ENCODE measurements at places on chromosomes 6 and 20.

DNA sequence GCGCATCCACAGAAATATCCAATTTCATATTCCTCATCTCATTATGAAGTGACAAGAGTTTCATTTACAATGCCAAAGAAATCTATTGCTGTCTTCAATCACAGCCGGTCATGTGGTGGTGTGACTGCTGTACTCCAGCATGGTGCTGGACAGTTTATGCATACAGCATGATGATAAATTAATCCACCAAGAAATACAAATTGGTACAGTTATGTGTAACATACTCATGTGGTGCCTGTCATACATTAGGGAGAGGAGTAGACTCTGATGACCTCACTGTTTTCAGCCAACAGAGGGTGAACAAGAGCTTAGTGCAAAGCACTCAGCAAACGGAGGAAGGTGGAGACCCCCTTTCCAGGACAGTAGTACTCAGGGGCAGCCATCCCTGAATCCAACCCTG, 178.4 kb upstream of the SYNDIG1 start:
- no peaks in the 10 kb centered on the region for H3K4me1 ChIP-seq
- H3K27ac ChIP-seq: no peak overlapping the region
- no peak for DNase-seq
- no peaks in the 10 kb centered on the region for H3K36me3 ChIP-seq

DNA sequence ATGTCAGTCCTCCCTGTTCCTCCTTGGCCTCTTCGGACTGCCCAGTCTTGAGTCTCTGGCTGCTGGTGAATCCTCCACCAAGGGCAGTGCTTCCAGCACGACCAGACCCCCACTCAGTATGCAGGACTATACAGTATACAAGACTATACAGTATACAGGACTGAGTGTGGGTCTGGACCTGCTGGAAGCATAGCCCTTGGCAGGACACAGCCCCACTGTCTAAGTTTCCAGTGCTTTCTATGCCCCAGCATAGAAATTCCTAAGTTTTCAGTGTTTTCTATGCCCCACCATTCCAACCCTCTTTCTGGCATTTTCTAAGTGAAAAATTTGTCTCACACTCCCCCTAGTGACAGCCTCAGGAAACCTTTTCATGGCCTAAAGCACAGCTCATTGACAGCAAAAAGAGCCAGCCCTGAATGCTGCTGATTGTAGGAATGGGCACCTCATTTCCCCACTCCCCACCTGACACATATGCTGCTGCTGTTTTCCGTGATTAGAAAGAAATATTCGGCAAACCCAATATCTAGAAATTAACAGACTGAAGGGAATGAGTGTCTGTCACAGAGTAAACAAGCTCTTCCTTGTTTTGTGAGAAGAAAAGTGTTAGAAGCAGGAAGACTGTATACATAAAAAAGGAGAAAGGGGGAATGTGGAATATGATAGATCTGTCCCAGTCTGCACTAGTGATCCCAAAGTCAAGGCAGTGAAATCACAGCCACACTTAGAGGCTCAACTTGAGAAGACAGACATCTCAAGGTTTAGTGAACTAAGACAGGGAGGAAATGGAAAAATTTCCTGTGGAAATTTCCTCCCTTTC, 206.9 kb downstream of the IBTK start:
- DNase-seq: no peak
- no peaks in the 10 kb centered on the region for H3K36me3 ChIP-seq
- H3K4me1 ChIP-seq: no peaks in the 10 kb centered on the region
- no peak overlapping the region for H3K4me3 ChIP-seq
- no peak overlapping the region for H3K27ac ChIP-seq
- peaks cover 3% of the 10 kb centered on the region for H3K27me3 ChIP-seq

DNA sequence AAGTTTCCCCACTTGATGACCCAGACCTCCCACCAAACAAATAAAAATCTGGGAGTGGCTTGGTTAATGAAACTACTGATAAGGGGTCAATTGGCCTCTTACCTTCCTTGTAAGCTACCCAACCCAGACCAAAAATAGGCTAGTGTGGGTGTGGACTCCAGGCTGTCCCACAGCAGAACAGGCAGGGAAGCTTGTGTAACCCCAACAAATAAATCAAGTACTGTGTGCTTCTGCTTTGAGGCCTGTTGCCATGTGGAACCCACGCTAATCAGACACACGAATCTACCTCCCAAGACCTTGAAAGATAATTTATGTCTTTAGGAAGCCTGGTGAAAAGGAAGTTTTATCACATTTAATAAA, 33.7 kb upstream of the PAQR8 start:
- H3K36me3 ChIP-seq: no peaks in the 10 kb centered on the region
- peaks cover 45% of the 10 kb centered on the region for H3K4me1 ChIP-seq
- DNase-seq: no peak
- peak overlapping the region; percentile 6 for H3K27ac ChIP-seq
- no peak overlapping the region for H3K4me3 ChIP-seq
- H3K27me3 ChIP-seq: peaks cover 7% of the 10 kb centered on the region

DNA sequence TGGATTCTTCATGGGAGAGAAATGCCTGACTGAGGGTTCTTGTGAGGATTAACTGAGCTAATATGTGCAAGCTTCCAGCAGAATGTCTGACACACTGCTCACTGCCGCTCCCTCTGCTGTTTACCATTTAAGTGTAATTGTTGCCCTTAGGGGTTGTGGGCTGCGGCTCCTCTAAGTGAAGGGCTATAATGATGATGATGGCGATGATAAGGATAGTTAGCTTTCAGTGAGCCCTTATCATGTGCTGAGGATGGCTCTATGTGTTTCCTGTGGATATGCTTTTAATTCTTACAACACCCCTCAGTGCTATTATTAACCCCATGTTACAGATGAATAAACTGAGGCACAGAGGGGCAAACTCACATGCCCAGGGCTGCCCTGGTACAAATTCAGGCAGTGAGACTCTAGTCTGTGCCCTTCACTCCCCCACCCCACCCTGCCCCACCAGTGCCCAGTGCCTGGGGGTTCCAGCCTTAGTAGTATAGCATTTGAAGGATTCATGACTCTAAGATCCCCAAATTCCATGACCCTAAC, 33.4 kb downstream of the TGM2 start:
- no peak overlapping the region for H3K27ac ChIP-seq
- H3K36me3 ChIP-seq: no peaks in the 10 kb centered on the region
- H3K4me1 ChIP-seq: peaks cover 45% of the 10 kb centered on the region
- peaks cover 5% of the 10 kb centered on the region for H3K27me3 ChIP-seq
- no peak overlapping the region for H3K4me3 ChIP-seq
- DNase-seq: no peak

DNA sequence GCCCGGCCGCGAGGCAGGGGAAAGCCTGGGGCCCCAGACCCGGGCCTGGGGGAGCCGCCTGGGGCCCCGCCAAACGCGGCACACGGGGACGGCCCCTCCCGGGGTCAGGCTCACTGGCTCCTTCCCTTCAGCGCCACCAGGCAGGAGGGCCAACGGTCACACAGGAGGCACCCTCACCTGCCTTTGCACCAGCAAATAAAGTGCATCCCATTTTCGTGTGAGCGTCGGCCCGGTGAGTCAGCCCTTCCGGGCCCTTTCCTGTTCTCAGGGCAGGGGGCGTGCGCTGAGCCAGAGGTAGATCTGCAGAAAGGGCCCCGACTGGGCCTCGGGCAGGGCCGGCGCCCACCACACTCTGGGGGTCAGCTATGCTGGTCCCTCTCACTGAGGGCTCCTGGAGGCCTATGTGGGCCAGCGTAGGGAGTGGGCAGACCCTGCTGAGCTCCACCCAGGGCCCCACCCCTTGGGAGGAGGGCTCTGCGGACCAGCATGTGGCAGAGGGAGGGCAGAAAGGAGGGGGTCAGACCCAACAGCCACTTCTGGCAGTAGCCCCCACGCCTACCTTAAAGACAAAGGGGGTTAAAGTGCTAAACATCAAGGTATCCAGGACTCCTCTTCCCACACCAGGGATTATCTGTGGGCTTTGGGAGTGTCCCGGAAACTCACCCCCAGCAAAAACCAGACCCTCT, 931 bp upstream of the UCKL1 start:
- peaks cover 14% of the 10 kb centered on the region for H3K4me1 ChIP-seq
- H3K36me3 ChIP-seq: no peaks in the 10 kb centered on the region
- H3K27ac ChIP-seq: peak overlapping the region; percentile 74
- no peak for DNase-seq
- H3K27me3 ChIP-seq: no peaks in the 10 kb centered on the region
- peak overlapping the region; percentile 89 for H3K4me3 ChIP-seq

Data from type B pancreatic cell (in vitro differentiated cells).